ENCODE measurements at places on chromosomes 1 and 21. TPM values are rescaled to one million over a fixed set of nuclear protein-coding genes. Genes with fewer than 3 reads are reported as not detected.

CCDC27 gene
- not detected for total RNA-seq

DNA sequence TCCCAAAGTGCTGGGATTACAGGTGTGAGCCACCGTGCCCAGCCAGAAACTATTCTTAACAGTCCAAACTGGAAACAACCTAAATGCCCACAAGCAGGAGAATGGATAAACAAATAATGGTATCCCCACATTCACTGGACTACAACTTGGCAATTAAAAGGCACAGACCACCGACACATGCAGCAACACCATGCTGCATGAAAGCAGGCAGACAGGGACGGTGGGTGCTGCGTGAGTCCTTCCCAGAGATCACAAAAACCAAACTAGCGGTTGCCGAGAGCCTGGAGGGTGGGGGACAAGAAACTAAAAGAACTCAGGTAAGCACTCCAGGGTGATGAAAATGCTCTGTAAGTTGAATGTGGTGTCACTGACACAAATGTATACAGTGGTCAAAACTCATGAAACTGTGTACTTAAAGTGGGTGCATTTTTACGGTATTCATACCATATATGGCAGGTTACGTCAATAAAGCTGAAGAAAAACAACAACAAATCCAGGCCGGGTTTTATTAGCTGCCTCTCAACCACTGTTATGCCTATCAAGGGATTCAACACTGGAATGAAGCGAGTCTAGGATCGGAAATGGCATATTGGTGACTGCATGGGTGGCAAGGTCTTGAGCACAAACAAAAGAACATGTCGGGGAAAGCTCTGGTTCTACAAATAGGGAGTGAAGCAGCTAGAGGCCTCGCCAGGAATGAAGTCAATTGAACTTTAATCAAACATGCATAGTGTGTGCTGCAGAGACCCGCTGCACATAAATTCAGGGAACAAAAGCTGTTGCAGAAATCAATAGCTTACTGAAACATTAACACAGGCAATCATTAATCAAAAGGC, 52.4 kb downstream of the SLC45A1 start:
- ATAC-seq: no peak

DNA sequence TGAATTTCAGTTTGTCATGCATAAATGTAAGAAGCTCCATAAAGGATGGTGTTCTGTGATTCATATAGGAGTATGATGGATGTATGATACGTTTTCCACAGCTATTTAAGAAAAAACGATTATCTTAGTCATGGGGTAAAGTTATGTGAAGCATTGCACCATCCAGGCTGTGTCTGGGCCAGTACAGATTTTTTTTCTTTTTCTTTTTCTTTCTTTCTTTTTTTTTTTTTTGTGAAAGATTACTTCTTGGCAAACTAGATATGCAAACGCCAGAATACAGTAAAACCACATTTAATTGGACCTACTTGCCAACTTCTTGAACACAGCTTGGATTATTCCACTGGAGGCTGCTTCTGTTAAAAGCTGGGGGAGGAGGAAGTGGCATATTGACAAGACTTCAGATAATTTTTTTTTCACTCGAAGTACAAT, 14.9 kb downstream of the ZBTB18 start:
- no peak for ATAC-seq

GRCh38 chr1:60621368-60621851, 461.0 kb upstream of the NFIA start:
- ATAC-seq: no peak

SNX27 gene
- total RNA-seq: 36.3 TPM

THBS3 gene
- 26.8 TPM for total RNA-seq

GRCh38 chr1:202964791-202965410, 2.2 kb downstream of the CYB5R1 start:
- no peak for ATAC-seq

DNALI1 gene
- total RNA-seq: 0.37 TPM

KIRREL1 gene
- total RNA-seq: 0.08 TPM

DLGAP3 gene
- 1.3 TPM for total RNA-seq

DNA sequence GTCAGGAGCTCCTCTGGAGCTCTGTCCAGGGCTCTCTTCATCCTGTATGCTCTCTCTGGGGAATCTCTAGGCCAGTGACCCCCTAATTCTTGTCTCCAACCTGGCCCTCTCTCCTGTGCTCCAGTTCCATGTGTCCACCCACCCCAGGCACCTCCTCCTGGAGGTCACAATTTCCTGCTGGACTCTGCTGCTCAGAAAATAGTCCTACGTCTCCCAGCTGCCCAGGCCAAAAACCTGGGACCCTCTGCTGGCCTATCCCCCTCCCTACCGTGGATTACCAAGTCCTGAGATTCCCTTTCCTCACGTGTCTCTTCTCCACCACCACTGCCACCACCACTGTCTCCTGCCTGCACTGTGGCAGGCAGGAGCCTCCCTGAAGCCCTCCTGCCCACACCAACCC, 11.7 kb downstream of the NES start:
- ATAC-seq: no peak

UBL4B gene
- not detected for total RNA-seq

GRCh38 chr1:17404820-17405219, 32.8 kb downstream of the PADI6 start:
- ATAC-seq: no peak

- no peak for ATAC-seq
Observed at GRCh38 chr21:16007943-16008342, 278.2 kb downstream of the USP25 start.

DNA sequence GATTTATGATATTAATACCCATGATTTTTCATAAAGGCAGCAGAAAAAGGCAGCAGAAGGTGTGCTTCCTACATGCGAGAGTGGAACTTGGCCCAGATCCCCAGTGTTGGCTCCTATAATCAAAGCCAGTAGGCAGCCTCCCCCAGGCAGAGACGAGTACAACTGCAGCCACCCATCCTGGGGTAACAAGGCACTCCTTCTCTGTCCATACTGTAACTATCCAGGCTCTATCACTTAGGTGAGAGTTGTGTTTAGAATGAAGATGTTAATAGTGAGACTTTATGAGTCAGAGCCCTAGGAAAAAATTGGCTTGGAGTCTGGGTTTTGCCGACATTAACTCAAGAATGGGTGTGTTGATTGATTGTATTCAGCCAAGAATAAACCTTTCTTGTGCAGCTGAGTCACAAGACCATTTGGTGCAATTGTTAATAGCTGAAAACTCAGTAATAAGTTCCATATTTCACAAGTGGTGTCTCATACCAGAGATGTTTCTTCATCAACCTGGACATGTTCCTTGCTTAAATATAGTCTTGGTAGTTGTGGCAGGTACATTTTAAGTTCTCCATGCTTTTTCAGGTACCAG, 322.3 kb downstream of the DUSP10 start:
- ATAC-seq: no peak

KAZN gene
- total RNA-seq: 0.22 TPM

- ATAC-seq: no peak
Observed at GRCh38 chr1:63408331-63408730, 40.9 kb downstream of the ALG6 start.

DNA sequence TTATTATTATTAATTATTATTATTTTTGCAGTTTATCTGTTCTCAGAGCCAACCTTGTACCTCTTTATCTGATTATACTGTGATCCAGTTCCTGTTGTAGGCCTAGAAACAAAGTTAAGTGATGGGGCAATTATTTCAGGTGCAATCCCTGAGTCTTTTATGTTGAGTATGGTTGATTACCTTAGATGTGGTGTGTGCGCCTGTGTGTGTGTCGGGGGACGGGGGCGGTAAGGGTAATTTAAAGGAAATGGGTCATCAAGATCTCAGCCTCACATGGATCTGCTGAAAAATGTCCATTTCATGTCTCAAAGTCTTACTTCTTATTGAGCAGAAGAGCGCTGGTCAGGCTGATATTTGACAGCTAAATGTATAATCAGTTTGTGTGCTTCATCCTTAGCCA, 7.8 kb upstream of the OR10T2 start:
- no peak for ATAC-seq

DNA sequence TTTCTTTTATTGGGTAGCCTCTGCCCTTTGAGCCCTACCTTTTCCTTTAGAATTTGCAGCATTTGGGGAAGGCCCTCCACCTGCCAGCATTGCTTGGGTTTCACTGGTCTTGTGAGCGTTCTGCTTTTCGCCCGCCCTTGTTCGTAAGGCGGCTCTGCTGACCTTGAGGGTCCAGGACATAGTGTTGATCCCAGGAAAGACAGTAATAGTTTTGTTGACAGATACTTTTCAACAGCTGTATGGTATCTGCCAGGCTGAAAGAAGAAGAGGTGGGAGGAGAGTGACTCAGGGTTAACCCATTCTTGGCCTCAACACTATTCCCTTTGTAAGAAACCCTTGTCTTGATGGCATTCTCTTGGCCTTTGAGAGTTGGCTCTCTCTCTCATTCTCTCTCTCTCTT, 113.4 kb upstream of the SPAG17 start:
- no peak for ATAC-seq

LCE3D gene
- not detected for total RNA-seq

GRCh38 chr1:245516284-245516759, 361.5 kb downstream of the KIF26B start:
- ATAC-seq: no peak

DNA sequence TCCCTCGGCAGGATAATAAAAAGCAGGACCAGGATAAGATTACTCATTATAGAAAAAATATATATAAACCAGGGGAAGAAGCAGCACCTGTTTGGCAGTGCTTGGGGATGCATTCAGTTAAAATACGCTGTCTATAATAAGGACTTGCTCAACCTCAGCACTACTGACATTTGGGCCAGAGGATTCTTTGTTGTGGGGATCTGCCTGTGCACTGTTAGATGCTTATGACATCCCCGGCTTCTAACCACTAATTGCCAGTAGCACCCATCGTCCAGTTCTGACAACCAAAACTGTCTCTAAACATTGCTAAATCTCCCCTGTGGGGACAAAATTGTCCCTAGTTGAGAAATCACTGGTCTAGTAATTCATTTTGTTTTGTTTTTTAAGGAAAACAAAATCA, 242.1 kb downstream of the SLC45A1 start:
- no peak for ATAC-seq

DNA sequence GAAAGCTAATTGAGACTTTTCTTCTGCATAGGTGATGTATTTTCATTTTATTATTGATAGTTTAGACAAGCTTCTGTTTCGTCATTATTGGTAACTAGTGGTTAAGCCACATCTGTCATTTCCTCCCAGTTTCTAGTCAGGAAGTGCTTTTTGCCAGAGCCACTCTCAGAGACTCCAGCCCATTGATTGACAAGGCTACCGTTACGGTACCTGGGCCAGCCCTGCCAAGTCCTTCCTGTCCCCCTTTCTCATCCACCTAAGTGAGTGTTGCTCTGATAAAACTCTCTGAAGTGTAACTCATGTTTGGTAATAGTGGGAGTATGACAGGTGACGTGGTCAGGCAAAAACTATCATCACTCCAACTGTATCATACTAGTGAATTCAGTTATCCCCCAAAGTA, 29.6 kb upstream of the AGL start:
- peak; percentile 97 for ATAC-seq

- ATAC-seq: no peak
Observed at GRCh38 chr1:94031154-94031553, 89.8 kb downstream of the ABCA4 start.

TEX38 gene
- total RNA-seq: not detected

POGK gene
- 29.5 TPM for total RNA-seq

MCOLN2 gene
- total RNA-seq: 43.8 TPM

TRIM63 gene
- total RNA-seq: not detected

DNA sequence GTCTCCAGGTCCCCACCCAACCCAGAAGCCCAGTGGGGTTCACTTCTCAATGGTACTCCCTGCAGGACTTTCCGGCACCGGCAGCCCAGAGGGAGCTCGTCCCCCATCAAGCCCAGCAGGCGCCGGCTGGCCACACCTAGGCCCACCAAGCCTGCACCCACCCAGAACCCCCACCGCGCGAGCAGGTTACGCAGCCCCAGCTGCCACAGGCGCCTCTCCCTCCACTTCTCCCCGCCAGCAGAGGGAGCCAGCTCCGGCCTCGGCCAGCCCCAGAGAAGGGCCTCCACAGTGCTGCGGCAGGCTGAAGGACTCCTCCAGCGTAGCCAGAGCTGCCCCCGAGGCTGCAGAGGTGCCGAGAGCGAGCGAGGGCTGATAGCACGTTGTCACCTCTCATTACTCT, 722.3 kb downstream of the PLA2G4A start:
- no peak for ATAC-seq

- no peak for ATAC-seq
Observed at GRCh38 chr1:7069931-7070330, 284.7 kb downstream of the CAMTA1 start.

DNA sequence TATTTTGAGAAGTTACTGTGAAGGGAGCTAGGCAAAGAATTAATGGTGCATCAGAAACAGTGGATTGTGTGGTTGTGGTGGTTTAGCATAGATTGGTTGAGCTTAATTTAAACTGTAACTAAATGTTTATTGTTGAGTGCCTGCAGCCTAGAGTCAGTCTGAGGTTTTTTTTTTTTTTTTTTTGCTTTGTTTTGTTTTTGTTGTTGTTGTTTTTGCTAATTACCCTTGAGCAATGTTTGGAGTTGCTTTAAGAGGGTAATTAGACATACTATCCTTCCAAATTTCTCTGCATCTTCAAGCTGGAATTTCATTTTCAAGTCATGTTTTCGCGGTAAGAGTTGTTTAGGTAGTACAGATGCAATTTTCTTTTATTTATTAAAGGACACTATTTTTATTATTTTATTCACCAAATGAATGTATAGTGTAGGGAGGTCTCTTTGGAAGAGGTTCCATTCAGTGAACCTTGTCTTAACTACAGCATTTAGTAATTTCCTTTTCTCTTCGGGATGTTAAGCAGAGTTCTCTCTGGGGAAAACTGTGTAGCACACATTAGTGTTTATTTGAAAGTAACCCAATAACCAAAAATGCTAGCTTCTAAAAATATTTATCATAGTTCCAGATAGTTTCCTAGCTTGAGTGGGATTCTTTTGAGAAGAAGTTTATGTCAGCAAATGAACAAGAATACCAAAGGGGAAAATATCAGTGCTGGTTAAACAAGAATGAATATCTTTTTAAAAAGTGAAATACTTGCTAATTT, 82.3 kb downstream of the CLIC4 start:
- no peak for ATAC-seq

GRCh38 chr1:97186381-97186780, 464.8 kb downstream of the PTBP2 start:
- ATAC-seq: no peak

IQCC gene
- 3.4 TPM for total RNA-seq

PGBD5 gene
- total RNA-seq: 0.52 TPM

- ATAC-seq: peak; percentile 80
Observed at GRCh38 chr1:170145770-170146676, at the start of gene NTMT2. TSS of gene NTMT2 (plus strand) at chr1:170145959. CDS start at chr1:170146108, 149 bp downstream.

DNA sequence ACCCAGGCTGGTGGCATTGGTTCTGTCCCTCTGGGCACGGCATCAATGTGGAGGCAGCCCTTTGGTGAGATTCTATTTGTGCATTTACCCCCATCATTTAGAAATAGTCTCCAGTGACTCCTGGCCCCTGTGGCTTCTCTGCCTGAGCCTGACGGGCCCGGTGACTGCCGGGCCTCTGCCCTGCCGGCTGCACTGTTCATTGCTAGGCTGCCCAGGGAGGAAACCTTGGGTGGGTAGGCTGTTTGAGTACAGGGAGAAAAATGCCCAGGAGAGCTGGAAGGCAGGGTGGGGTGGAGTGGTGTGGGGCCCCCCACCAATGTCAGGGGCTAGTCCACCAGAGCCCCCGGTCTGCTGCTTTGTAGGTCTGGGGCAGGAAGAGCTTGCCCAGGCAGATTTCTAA, 23.4 kb upstream of the EDN2 start:
- ATAC-seq: no peak
